Naive B cell (primary cell): ENCODE measurements at places on chromosomes 7 and 10.

DNA sequence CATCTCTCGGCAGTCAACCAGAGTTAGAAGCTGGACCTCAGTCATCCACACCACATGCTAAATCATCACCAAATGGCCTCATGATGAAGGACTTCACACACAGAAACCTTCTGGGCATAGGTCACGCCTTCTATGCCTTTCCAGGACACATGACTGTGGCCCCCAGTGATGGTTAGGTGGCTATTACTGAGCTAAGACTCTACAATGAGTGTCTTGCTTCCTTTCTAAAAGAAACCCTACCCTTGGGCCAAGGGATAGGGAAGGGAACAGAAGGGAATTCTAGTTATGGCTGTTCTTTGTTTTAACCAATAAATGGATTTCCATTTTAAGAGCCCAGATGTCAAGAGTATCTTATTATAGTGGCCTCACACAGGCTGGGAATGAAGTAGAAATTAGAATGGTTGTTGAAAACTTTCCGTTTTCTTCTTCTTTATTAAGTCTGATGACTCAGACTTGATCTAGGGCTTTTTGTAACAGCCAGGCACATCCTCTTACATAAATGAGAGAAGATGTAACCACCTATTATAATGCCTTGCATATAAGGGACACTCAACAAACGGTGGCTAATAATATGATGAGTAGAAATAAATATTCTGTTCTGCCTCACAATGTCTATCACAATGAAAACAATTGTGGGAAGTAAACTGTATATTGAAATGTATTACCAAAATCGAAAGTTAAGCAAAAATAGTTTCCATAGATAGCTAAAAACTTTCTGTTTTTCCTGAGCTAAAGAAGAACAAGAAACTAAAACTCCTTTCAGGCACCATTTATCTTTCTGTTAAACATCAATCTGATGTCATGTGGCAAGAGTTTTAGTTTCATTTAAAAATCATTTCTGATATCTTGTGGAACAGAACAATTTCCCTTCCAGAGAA lies 62.5 kb upstream of the TOMM7 start:
- no peak for DNase-seq

DNA sequence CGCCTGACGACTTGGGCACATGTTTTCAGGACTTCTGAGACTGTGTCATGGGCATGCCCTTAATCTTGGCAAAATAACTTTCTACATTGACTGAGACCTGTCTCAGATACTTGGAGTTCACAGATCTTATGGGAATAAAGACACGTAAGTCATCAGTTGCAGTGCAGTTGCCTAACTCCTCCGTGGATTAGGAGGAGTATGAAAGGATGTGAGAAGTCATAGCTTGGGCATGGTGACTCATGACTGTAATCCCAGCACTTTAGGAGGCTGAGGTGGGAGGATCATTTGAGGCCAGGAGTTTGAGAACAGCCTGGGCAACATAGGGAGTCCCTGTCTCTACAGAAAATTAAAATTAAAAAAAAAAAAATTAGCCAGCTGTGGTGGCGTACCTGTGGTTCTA lies 49.6 kb downstream of the EXOC6 start:
- DNase-seq = no peak

DNA sequence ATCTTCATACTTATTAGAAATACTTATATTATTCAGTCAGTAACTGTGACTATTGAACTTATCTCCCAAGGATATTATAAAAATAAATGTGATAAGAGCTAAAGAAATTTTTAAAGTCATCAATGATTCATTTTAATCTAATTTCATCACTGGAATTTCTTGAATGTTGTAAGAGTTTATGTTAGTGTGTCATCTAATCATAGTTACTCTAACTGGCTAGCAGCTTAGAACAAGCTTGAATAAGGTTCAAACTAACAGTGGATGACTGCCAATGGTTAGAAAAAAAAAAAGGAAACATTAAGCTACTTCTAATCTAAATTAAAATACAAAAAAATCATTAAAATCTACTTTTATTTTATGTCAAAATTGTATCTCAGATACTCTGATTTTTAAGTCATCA lies 1066.3 kb downstream of the CNTNAP2 start:
- DNase-seq = no peak

DNA sequence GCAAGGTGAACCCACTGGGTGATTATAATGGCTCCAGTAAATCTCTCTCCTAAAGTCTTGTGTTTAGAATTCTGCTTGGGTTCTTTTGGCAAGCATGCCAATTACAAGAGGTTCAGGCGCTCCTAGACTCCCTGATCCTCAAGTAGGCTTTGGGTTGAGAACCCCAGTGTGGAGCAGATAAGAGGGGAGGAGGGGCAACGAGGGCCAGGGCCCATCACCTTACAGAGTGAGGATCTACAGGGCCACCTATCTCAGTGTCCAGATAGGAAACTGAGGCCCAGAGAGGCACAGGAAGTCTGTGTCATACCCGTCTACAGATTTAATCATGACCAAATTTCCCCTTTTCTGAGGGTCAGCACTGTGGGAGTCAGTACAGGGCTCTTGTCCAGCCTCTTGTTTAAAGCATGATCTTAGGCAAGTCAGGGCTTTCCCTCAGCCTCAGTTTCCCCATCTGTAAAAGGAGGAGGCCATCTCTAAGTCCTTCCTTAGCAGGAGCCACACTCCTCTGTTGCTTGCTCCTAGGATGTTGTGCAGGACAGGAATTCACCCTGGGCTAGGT lies 4.4 kb downstream of the TACR2 start:
- DNase-seq = no peak

DNA sequence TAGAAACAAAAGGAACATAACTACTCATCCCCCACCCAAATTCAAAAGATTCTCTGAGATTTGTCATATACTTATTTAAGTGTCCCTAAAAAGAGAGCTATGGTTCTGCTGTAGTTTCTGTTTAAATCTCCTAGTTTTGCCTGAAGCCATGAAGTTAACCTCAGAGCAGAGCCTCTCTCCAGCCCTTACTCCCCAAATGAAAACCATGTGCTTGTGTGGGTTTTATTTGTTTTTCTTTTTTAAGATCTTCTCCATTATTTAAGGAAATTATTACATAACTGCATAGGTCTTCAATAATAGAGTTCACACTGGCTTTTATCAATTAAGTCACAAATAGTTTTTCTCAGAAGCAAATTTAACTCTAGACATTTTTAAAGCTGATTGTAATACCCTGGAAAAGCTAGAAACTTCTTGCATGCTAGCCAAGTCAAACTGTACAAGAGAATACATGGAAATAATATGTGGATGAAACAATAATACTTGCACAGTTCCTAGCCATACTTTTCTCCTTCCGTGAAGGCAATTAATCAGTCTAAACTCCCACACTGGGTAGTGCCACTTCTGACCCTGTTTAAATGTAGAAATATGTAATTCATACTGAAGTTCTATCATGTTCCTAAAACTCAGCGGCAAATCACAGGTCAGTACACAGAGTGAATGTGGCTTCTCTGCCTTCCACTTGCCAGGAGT lies 579.7 kb downstream of the SUGCT start:
- DNase-seq = no peak

DNA sequence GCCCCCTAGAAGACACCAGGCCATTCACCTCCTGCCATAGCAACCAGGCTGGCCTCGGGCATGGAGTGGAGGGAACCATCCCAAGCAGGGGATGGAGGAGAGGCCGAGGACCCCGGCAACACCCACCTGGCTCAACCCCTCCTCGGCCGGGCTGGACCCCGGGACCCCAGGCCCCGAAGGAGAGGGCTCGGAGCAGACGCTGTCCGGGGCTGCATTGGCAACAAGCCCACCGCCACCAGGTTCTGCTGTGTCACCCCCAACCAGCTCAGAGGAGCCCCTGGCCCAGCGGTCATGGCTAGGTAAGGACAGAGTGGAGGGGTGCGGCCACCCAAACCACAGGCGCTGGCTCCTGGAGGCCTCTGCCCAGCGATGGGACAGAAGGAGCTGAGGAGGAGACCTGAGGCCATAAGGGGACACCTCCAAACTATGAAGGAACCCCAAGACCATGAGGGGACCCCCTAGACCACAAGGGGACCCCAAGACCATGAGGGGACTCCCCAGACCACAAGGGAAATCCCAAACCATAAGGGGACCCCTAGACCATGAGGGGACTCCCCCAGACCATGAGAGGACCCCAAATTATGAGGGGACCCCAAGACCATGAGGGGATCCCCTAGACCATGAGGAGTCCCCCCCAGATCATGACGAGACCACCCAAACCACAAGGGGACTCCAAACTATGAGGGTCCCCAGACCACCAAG lies 74.7 kb upstream of the PDGFA start:
- DNase-seq = no peak

DNA sequence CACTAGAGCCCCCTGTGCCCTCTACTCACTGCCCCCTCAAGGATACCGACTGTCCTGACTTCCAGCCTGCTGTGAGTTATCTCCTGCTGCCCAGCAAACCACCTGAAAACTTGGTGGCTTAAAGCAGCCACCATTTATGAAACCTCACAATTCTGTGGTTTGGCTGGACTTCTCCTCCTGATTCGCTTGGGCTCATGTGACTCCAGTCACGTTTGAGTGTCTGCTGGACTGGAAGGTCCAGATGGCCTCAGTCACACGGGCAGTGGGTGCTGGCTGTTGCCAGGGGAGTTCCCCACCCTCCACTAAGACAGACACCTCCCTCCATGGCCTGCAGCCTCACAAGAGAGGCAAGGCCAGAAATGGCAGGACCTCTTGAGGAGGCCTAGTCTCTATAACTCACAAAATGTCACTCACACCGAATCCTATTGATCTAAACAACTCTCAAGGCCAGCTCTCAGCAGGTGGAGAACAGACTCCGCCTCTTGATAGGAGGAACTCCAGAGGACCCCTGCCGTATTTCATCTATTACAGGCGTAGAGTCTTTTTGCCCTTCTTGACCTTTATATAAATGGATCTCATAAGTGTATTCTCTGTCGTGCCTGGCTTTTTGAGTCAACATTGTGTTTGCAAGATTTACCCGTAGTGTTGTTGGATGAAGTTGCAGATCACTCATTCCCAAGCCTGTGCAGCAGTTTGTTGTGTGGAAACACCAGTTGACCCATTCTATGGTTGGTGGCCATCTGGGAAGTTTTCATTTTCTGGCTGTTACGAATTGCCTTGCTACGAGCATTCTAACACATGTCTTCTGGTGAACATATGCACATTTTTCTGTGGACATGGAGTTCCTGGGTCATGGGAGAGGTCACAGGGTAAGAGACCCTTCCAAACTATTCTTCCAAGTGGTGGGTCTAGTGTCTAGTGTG lies 48.3 kb downstream of the ZMIZ1 start:
- DNase-seq = no peak

GRCh38 chr7:79506481-79506880 lies 53.0 kb upstream of the MAGI2 start:
- DNase-seq = no peak

- no peak for DNase-seq
Measured at GRCh38 chr10:86258499-86258898, 108.1 kb downstream of the GRID1 start.

GRCh38 chr7:20744954-20745446 lies 41.7 kb downstream of the SP8 start:
- DNase-seq = no peak

GRCh38 chr7:129047761-129048160 lies 7.2 kb downstream of the TNPO3 start:
- DNase-seq = no peak

DNA sequence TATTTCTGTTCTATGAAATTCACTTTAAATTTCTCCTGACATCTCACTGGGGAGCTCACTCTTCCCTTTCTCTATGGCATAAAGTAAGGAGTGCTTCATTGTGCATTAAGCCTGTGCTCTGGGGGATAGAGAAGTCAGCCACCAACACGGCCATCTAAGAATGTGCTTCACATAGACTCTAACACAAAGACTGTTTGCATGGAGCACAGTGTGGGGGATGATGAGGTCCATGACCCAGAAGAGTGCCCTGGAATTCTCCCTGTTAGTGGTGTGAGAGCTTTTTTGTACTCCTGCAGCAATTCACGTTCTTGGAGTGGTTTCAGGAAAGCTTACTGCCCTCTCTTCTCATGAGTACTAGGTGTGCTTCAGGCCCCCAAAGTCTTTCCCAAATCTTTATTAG lies 43.9 kb upstream of the PDZD8 start:
- DNase-seq = no peak

- DNase-seq = no peak
Measured at GRCh38 chr10:44294726-44295412, 90.0 kb downstream of the CXCL12 start.

DNA sequence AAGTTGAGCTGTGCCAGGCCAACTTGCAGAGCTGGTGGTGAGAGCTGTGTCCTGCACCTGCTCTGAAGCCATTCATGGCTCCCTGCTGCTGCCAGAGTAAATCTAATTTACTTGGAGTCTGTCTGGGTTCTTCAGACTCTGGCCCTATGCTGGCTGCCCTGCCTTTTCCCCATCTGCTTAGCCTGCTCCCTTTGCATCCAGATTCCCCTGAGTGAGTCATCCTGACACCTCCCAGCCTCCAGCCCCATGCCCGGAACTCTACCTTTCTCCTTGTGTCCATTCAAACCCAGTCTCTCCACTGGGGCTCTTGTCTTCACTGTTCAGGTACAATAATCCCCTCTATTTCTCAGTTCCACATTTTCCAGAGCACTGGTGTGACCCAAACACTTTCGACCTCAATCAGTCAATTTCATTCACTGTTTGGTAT lies 434.4 kb upstream of the ZMIZ1 start:
- no peak for DNase-seq

DNA sequence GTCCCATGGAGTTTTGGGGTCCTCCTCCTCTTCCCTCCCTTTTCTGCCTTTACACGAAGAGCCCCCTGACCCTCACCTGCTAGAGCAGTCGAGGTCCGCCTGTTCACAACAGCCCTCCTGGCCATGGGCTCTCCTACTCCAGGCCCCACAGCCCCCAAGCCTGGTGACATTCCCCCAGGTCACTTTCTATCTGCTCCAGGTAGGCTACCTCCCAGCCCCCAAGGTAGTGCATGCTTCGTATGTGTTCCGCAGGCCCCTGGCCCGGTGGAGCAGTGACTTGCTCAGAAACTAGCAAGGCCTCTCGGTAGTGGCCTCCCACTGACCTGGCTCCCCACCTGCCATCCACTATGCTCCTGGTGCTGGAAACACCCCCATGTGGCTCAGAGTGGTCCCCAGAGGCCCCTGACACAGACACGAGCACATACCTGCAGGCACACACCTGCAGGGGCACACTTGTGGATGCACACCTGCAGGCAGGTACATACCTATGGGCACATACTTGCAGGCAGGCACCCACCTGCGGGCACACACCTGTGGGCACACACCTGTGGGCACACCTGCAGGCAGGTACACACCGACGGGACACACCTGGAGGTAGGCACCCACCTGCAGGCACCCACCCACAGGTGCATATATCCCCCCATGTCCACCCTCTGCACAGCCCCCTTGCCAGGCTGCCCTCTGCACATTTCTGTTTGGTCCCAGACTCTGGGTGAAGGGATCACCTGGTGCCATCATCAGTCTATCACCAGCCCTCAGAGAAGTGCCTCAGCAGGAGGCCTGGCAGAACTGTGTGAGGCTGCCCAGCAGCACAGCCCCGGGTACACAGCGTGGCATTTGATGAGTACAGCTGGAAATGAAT lies 322.5 kb downstream of the PTPRN2 start:
- DNase-seq = no peak
